ENCODE measurements at places on chromosomes 11 and 22.

DNA sequence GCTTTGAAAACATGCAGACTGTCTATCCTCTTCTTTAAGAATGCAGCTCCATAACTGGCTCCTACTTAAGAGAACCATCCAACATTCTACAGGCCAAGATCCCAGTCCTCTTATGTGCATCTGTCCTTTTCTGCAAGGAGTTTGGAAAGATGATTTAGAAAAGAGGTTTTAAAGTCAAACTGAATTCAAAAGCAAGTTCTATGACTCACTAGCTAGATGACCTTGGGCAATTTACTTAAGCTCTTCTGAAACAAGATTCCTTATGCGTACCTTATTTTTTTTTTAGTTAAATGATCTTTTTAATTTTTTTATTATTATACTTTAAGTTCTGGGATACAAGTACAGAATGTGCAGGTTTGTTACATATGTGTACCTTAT, 29.2 kb downstream of the GUCY1A2 start:
- DNase-seq: no peak
- no peaks in the 10 kb centered on the region for H3K36me3 ChIP-seq
- H3K27me3 ChIP-seq: no peaks in the 10 kb centered on the region

GRCh38 chr11:1546536-1547466, 25.3 kb downstream of the DUSP8 start:
- peaks cover 11% of the 10 kb centered on the region for H3K36me3 ChIP-seq
- H3K4me3 ChIP-seq: peak overlapping the region; percentile 62
- no peaks in the 10 kb centered on the region for H3K4me1 ChIP-seq

DNA sequence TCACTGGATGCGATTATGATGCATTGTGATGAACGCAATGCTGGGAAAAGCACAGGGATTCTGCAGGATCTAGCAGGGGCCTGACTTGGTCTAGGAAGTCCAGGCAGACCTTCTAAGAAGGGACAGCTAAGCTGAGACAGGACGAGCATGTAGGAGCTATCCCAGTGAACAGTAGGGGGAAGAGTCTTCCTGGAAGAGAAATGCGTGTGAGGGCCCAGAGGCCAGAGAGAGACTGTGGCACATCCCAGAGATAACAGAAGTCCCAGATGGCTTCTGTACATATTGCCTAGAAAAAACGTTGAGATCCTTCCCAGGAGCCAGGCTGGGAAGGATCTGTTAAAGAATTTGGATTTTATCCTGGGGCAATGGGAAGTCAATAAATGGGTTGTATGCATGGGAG, 24.6 kb downstream of the RCN1 start:
- H3K27me3 ChIP-seq: peaks cover 29% of the 10 kb centered on the region
- H3K4me3 ChIP-seq: no peak overlapping the region
- no peak overlapping the region for H3K27ac ChIP-seq
- H3K36me3 ChIP-seq: no peaks in the 10 kb centered on the region
- H3K4me1 ChIP-seq: peaks cover 14% of the 10 kb centered on the region
- no peak for DNase-seq

DNA sequence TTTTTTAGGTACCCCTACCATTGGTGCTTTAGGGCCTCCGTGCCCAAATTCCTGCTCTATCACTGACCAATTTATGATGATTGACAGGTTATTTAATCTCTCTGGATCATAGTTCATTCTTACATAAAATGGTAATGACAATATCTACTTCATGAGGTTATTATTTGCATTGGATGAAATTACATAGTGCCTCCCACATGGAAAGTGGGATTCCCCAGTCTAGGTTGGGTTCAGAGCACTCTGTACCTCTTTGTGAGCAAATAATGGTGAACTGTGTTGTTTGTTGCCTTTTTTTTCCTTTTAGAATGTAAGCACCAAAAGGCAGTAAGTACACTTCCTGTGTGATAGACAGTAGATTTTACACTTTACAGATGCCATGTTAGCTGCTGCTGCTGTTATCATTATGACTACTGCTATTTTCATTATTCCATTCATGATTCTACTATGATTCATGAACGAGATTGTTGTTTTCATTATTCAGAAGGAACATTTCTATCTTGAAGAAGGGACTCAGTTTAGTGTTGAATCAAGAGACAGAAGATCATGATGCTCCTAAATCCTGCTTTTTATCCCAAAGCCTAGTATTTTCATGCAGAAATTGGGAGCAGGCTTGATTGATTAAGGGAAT, 100.8 kb downstream of the ALX4 start:
- DNase-seq: no peak
- H3K36me3 ChIP-seq: no peaks in the 10 kb centered on the region
- peaks cover 2% of the 10 kb centered on the region for H3K4me1 ChIP-seq
- no peak overlapping the region for H3K27ac ChIP-seq

DNA sequence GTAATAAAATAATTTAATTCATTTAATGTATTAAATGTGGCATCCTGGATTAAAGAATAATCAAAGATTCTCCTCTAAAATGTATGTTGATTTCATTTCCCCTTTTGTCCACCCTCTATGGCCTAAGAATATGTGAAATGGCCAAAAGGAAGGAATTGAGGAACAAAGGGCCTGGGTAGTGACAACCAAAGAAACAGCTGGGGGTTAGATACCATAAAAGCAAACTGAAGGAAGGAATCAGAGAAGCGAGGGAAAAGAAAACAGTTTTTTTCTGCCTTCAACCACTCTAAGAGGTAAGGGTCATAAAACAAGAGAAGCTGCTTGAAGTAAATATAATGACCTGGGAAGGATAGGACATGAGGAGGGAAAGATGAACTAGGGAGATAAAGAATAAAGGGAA, 139.3 kb downstream of the FAM76B start:
- H3K4me1 ChIP-seq: no peaks in the 10 kb centered on the region
- H3K4me3 ChIP-seq: no peak overlapping the region
- no peak overlapping the region for H3K27ac ChIP-seq
- H3K27me3 ChIP-seq: no peaks in the 10 kb centered on the region
- DNase-seq: no peak
- H3K36me3 ChIP-seq: no peaks in the 10 kb centered on the region

GRCh38 chr11:65095427-65095826, 587 bp upstream of the VPS51 start:
- peak overlapping the region; percentile 70 for H3K4me3 ChIP-seq
- no peaks in the 10 kb centered on the region for H3K27me3 ChIP-seq
- peak overlapping the region; percentile 56 for H3K27ac ChIP-seq
- peaks cover 5% of the 10 kb centered on the region for H3K4me1 ChIP-seq

All from Calu3 (cell line).